NCI-H1436 (cell line): ENCODE measurements at places on chromosomes 2 and 18.

DNA sequence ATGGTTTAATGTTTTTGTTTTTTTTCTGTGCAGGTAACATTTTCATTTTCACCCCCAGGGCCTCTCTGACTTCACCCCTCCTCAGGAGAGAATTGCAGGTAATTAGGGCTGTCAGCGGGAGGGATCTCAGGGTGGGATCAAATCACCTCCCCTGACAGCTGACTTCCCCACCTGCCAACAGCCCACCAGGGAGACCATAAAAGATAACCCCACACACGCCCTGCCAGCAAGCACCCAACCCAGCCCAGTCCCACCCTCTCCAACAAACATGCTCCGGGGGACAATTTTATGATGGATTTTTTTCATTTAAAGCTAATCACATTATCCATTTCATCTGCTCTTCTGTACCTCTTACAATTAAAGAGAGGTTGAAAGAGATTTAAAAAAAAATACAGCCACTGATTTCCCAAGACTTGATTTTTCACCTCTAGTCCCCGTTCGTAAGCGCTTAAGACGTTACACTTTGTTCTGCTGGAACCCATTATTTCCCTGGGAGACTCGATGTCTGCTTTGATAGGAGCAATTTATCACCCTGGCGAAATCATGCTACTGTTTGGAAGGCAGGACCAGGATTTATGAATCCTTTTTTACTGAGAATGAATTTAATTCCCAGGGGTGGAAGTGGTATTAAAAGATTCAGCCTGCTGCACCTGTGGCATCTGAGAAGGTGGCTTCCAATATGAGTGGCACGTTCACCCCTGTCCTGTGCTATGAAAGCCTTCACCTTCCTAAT lies 232.9 kb upstream of the ID2 start:
- DNase-seq = peak; percentile 71

- no peak for DNase-seq
Measured at GRCh38 chr18:43933177-43933576, 655.9 kb upstream of the SYT4 start.

DNA sequence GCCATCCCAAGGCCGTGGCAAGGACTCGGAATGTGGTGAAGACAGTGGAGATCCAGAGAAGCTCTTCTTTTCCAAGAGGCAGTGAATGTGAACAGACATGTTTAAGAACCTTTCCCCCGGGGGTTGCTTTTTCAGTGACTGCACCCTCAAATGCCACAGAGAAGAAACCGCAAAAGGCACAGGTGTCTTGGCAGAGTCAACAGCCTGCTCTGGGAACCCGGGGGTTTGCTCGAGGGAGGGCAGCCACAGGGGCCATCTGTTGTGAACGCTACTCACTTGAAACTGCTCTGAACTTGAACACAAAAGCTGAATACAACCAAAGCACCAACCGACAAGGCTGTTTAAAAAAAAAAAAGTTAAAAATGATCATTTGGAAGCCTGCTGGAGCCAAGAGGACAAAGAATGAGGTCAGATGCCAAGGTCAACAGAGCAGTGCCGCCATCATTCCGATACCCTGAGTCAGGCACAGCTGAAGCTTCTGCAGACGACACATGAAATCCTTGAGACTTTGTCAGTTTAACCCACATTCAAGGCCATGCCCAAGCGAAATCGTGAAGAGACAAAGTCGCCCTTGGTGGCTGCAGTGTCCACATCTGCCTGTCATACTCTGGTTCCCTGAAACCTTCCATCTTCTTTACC lies 47.4 kb downstream of the PSMG2 start:
- DNase-seq = no peak

DNA sequence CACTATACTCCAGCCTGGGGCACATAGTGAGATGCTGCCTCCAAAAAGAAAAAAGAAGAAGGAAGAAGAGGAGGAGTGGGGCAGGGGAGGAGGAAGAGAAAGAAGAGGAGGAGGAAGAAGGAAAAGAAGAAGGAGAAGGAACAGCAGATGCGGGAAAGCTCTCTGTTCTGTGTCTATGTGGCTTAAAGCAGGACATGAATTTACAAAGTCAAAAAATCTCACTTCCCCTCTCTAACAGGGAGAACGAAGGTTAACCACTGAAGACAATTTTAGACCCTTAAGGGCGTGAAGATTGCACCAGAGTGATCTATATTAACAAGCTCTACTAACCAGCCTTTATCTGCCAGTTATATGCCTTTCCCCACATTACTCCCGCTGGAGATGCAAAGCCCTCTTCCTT lies 258.9 kb downstream of the METTL4 start:
- DNase-seq = no peak

DNA sequence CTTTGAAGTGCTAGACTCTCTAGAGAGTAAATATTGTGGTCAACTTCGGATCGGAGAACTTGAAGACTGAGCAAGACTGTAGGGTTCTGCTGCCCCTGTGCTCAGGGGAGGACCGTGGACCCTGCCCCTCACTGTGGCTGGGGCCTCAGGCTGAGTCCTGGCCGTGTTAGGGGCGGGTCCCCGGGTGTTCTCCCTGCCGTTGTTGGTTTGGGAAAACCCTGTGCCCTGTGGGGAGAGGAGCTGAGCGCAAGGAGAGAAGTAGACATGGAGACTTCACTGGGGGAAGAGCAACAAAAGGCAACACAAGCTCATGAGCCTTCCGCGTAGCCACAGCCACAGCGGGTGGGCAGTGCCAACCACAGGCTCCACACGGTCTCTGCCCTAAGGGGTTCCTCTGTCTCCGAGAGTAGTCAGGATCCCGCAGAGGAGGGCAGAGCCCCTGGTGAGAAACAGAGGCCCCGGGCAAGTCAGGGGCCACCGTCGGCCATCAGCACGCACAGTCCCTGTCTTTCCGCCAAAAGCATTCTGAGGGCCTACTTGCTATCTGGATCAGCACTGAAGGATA lies 53.1 kb downstream of the NTSR2 start:
- DNase-seq = no peak

GRCh38 chr2:102789349-102790090 lies 27.7 kb downstream of the TMEM182 start:
- DNase-seq = no peak

DNA sequence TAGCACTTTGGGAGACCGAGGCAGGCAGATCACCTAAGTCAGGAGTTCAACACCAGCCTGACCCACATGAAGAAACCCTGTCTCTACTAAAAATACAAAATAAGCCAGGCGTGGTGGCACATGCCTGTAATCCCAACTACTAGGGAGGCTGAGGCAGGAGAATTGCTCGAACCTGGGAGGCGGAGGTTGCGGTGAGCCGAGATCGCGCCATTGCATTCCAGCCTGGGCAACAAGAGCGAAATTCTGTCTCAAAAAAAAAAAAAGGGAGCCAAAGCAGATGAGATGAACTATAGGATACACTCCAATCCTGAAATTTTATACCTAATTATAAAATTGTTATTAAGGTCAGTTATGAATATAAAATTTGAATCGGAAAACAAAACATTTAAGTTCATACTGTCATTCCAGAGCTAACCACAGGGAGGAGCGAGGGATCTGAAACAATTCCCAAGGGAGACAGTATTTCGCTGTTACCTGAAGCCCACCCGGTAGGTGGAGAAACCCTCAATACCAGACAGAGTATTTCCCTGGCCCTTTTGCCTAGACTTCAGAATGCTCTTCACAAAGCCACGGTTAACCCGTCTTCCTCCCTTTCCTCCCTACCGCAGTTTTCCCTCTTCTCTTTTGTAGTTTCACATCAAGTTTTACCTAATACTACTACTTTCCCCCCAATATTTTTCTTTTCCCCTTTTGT lies 1.4 kb downstream of the PPM1G start:
- peak; percentile 79 for DNase-seq

DNA sequence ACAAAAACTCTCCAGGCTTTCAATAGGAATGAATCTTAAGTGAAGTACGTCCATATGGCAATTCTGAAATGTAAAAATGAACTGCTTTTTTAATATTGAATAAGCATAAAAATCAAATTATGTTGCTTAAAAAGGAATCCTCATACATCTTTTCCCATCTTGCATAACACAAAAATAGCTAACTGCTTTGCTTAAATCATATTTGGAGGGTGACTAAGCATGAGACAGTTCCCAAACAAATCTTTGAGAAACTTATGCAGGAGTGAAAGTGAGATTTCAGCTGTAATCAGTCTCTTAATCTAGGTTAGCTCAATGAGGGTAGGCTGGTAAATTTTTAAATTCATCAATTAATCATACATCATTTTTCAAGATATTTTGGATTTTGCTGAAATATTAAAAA lies 111.5 kb downstream of the MBD5 start:
- DNase-seq = no peak

DNA sequence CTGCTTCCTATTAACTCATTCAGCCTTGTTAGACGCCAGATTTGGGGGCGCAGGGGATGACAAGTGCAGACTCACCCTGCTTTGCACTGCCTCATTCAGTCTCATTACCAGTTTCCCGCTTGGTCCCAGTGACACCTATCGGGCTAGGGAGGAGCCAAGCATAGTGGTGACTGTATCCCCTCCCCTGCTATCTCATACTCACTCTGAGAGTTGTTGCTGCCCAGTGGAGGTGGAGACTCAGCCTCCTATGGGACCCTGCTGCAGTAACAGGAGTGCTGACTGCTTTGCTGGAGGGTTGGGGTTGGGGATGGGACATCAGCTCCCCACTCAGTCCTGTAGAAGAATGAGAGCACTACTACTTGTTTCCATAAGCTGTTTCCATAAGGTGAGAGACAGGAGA lies 21.3 kb upstream of the PIK3C3 start:
- DNase-seq = no peak

GRCh38 chr18:13180614-13181375 lies 37.8 kb upstream of the LDLRAD4 start:
- DNase-seq = no peak

- no peak for DNase-seq
Measured at GRCh38 chr2:43212931-43213330, 13.5 kb downstream of the ZFP36L2 start.

GRCh38 chr18:40006634-40007033 lies 1948.4 kb upstream of the PIK3C3 start:
- DNase-seq = no peak
